ENCODE measurements at places on chromosomes 5 and 9.

GRCh38 chr9:128895556-128895955 lies 13.6 kb downstream of the LRRC8A start:
- H3K4me3 ChIP-seq = no peak overlapping the region
- DNase-seq = peak; percentile 43
- no peaks in the 10 kb centered on the region for H3K36me3 ChIP-seq
- H3K4me1 ChIP-seq = peaks cover 5% of the 10 kb centered on the region
- no peaks in the 10 kb centered on the region for H3K27me3 ChIP-seq

DNA sequence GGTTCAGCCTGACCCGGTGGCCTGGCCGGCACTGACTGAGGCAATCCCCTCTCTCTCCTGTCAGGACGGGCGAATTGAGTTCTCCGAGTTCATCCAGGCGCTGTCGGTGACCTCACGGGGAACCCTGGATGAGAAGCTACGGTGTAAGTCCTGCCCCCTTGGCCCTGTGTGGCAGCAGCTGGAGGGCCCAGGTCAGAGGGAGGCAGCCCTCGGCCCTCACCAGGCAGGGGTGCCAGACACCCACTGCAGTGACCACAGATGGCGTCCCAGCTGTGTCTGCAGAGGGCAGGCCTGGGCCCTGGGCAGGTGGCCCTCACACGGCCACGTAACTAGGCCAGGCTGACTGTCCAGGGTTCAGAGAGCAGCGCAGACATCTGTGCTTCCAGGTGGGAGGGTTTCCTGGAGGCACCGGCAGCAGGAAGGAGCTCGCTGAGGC lies 45.9 kb upstream of the HMCN2 start:
- no peak for DNase-seq
- H3K4me1 ChIP-seq = peaks cover 13% of the 10 kb centered on the region
- no peak overlapping the region for H3K4me3 ChIP-seq
- H3K27ac ChIP-seq = peak overlapping the region; percentile 41
- H3K36me3 ChIP-seq = no peaks in the 10 kb centered on the region
- H3K27me3 ChIP-seq = no peaks in the 10 kb centered on the region

DNA sequence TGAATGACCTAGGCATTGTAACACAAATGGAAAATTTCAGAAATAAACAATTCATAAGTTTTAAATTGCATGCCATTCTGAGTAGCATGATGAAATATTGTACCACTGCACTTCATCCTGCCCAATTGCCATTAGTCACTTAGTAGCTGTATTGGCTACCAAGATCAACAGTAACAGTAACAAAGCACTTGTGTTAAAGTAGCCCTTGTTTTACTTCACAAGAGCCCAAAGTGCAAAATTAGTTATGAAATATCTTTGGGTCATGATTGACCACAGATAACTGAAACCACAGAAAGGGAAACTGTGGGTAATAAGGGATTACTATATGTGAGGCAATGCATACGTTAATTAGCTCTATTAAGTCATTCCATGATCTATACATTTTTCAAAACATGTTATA lies 33.3 kb upstream of the RORB start:
- H3K36me3 ChIP-seq = no peaks in the 10 kb centered on the region
- H3K27me3 ChIP-seq = no peaks in the 10 kb centered on the region
- DNase-seq = no peak
- H3K27ac ChIP-seq = no peak overlapping the region
- H3K4me1 ChIP-seq = peaks cover 8% of the 10 kb centered on the region

DNA sequence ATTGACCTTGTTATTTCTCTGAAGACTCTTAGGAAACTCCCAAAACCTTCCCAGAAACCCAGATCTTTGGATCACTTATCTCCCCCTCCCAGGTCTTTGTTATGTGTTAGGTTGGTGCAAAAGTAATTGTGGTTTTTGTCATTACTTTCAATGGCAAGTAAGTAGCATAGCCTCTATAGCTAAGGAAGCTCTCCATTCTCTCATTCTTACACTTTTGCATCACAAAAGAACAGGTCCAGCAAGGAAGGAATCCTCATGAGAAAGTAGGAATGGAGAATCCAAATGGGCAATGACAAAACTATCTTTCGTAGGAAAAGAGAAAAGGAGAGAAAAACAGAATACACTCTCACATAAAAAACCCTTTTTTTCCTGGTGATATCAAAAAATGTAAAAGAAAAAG lies 81.3 kb upstream of the ELAVL2 start:
- no peaks in the 10 kb centered on the region for H3K27me3 ChIP-seq
- no peak overlapping the region for H3K27ac ChIP-seq
- H3K36me3 ChIP-seq = no peaks in the 10 kb centered on the region

DNA sequence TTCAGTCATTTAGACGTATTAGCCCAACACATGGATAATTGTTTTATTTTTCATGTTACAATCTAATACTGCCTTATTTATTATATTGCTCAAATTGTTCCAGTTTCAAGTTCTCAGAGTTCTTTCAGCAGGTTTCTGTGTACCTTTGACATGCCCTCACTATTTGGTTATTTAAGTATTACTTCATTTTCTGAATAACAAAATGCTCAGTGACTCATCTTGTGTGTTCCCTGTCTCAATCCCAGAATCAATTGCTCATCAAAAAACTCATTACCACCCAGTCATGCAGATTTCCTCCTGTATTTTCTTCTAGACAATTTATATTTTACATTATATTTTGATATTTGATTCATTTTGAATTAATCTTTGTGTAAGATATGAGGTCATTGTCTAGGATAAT lies 562.6 kb downstream of the ANXA1 start:
- no peaks in the 10 kb centered on the region for H3K27me3 ChIP-seq
- H3K4me3 ChIP-seq = no peak overlapping the region
- H3K4me1 ChIP-seq = no peaks in the 10 kb centered on the region
- no peak overlapping the region for H3K27ac ChIP-seq
- no peaks in the 10 kb centered on the region for H3K36me3 ChIP-seq
- DNase-seq = no peak

DNA sequence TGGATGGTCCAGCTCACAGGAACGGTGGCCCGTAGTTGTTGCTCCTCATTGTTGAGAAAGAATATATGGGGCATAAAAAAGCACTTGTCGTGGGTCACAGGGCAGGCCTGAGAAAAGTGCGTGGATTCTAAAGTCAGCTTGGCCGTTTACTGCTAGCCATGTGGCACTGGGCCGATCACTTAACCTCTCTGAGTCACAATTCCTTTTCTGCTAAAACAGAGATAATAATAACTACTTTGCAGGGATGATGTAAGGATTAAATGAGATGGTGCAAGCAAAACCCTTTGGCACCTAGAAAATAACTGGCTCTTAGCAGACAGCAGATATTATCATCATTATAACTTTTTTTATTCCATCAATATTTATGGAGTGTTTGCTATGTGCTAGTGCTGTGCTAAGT lies 579.7 kb downstream of the CCDC171 start:
- no peaks in the 10 kb centered on the region for H3K27me3 ChIP-seq
- no peak overlapping the region for H3K4me3 ChIP-seq
- H3K36me3 ChIP-seq = no peaks in the 10 kb centered on the region
- H3K4me1 ChIP-seq = no peaks in the 10 kb centered on the region
- no peak overlapping the region for H3K27ac ChIP-seq
- DNase-seq = no peak

GRCh38 chr5:95823738-95824609 lies 1.4 kb upstream of the GLRX start:
- DNase-seq = no peak
- no peaks in the 10 kb centered on the region for H3K27me3 ChIP-seq
- no peaks in the 10 kb centered on the region for H3K36me3 ChIP-seq
- H3K27ac ChIP-seq = no peak overlapping the region
- H3K4me1 ChIP-seq = peaks cover 14% of the 10 kb centered on the region
- H3K4me3 ChIP-seq = no peak overlapping the region

DNA sequence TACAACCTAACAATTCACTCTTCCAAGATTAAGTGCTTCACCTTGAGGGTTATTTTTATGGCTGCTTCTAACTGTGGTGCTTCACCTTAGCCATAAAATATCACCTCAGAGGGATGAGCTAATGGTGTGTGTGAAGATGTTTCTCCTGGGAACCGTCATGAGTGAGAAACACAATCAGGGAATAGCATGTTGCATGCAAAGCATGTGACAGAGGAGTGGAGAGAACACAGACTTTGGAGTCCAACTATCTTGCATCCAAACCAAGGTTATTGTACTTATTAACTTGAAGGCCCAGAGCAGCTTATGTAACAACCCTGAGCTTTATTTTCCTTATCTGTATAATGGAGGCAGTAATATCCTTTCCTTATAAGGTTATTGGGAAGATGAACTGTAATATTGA lies 1089.0 kb upstream of the DMAC1 start:
- no peak for DNase-seq
- peaks cover 5% of the 10 kb centered on the region for H3K4me1 ChIP-seq
- no peaks in the 10 kb centered on the region for H3K27me3 ChIP-seq

DNA sequence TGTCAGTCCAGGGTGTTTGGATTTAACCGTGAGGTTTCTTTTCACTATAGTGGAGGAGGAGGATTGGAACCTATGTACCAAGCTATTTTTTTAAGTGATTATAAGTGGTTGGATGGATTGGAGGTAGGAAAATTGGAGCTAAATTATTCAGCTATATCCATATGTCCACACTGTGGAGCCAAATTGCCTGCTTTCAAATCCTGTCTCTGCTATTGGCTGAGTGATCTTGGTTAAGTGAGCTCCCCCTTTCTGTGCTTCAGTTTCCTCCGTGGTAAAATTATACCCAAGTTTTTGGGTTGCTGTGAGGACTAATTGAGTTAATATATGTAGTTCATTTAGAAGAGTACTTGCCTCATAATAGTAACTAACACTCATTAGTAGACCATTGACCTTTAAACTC lies 2.5 kb downstream of the CENPP start:
- H3K4me3 ChIP-seq = no peak overlapping the region
- H3K27ac ChIP-seq = no peak overlapping the region
- H3K27me3 ChIP-seq = no peaks in the 10 kb centered on the region
- H3K4me1 ChIP-seq = peaks cover 15% of the 10 kb centered on the region

- H3K4me1 ChIP-seq = peaks cover 28% of the 10 kb centered on the region
- H3K27me3 ChIP-seq = peaks cover 78% of the 10 kb centered on the region
- H3K36me3 ChIP-seq = no peaks in the 10 kb centered on the region
Measured at GRCh38 chr5:159048298-159048697, 51.4 kb downstream of the EBF1 start.

DNA sequence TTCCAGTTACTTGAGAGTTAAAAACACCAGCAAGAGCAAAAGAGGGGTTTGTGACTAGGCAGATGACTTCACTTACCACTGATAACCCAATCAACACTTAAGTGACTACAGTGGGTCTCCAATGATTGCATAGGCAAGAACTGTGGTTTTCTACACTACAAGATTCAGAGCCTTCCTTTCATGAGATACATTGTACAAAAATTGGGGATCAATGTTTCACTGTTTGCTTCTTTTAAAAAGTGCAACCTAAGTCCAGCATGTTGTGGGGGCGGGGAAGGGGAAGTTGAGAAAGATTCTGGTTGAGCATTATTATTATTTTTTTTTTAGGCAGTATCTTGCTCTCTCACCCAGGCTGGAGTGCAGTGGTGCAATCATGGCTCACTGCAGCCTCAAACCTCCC lies 3.6 kb downstream of the IQGAP2 start:
- DNase-seq = no peak
- no peaks in the 10 kb centered on the region for H3K36me3 ChIP-seq
- no peak overlapping the region for H3K27ac ChIP-seq
- H3K4me3 ChIP-seq = no peak overlapping the region
- H3K4me1 ChIP-seq = peaks cover 21% of the 10 kb centered on the region
- H3K27me3 ChIP-seq = peaks cover 18% of the 10 kb centered on the region

DNA sequence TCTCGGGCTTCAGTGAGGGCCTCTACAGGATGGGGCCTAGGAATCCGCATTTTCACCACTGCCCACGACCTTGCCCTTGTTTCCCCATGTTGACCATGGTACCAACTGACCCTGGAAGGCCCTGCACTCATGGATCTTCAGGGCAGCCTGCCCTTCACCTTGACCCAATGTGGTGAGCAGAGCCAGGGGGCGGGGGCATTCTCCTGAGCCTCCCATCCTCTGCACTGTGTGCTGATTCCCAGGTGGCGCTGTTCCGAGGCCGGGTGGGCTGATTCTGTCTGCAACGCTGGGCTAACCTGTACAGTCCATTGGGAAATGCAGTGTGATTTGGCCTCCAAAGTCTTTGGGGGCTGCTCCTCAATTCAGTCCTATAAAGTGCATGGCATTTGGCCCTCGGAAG lies 68.7 kb downstream of the SHB start:
- no peaks in the 10 kb centered on the region for H3K27me3 ChIP-seq
- DNase-seq = no peak
- H3K27ac ChIP-seq = no peak overlapping the region

- H3K27ac ChIP-seq = no peak overlapping the region
- H3K4me3 ChIP-seq = no peak overlapping the region
- no peaks in the 10 kb centered on the region for H3K4me1 ChIP-seq
- no peaks in the 10 kb centered on the region for H3K36me3 ChIP-seq
- DNase-seq = no peak
- H3K27me3 ChIP-seq = no peaks in the 10 kb centered on the region
Measured at GRCh38 chr5:154697371-154697770, 57.8 kb upstream of the LARP1 start.

DNA sequence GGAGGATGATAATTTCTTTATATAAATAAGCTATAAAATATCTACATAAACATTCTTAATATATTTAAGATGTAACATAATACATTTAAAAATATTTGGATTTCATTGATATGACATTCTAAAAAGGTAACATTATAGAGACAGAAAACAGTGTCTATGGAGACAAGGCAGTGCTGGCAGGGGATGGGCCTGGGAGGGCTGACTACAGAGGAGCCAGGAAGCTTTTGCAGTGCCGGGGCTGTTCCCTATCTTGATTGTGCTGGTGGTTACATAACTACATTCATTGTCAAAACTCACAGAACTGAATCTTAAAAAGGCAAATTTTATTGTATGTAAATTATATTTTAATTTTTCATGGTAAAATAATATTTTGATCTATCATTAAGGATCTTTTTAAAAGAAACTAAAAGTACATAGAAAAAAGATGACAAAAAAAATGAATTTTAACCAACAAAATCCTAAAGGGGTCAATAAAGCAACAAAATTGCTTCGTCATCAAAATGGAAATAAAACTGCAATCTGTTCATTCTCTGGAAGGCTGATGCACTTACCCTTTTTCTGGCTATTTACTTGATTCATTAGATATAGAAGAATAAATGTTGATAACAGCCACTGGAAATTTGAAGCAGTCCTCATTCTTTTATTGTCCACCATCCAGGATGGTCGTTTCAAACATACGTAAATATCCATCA lies 26.3 kb downstream of the LIFR start:
- no peak for DNase-seq
- peaks cover 5% of the 10 kb centered on the region for H3K4me1 ChIP-seq
- no peaks in the 10 kb centered on the region for H3K27me3 ChIP-seq
- no peak overlapping the region for H3K27ac ChIP-seq
- no peaks in the 10 kb centered on the region for H3K36me3 ChIP-seq

- H3K4me1 ChIP-seq = no peaks in the 10 kb centered on the region
- DNase-seq = no peak
- H3K36me3 ChIP-seq = no peaks in the 10 kb centered on the region
- H3K4me3 ChIP-seq = no peak overlapping the region
- H3K27ac ChIP-seq = no peak overlapping the region
- no peaks in the 10 kb centered on the region for H3K27me3 ChIP-seq
Measured at GRCh38 chr9:93501406-93501805, 48.0 kb upstream of the FAM120AOS start.

- DNase-seq = no peak
- no peak overlapping the region for H3K4me3 ChIP-seq
- H3K27ac ChIP-seq = no peak overlapping the region
- H3K4me1 ChIP-seq = no peaks in the 10 kb centered on the region
- H3K36me3 ChIP-seq = no peaks in the 10 kb centered on the region
Measured at GRCh38 chr5:93874491-93874890, 133.1 kb upstream of the POU5F2 start.

Data from neural progenitor cell (in vitro differentiated cells).